ENCODE measurements at places on chromosomes 1 and 21. TPM values are rescaled to one million over a fixed set of nuclear protein-coding genes. Genes with fewer than 3 reads are reported as not detected.

The KRTAP21-2 gene
- total RNA-seq, result not detected

The C1orf105 gene
- total RNA-seq, result not detected

DNA sequence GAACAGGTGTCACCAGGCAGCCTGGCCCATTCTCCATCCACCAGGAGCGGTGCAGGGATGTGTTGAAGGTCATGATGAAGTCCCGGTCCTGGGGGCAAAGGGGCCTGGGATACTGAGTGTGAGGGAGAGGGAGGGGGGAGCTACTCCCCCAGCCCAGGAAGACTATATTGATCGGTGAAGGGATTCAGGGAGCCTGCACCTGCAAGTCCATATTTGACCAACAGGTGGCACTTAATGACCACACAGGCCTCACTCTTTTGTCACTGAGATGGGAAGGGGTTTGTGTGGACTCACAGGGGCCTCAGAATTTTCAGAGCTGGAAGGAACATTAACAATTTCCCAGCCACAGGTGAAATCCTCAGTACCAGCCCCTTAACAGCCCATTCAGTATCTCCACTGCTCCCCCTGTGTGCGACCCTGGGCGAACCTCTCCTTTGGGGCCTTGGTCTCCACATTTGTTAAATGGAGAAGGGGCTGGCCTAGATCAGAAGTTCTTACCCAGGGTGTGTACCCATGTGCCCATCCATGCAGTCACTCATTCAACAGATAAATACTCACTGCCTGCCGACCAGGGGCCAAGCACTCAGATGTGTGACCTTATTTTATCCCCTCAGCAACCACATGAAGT lies 55.6 kb downstream of the NKAIN1 start:
- DNase-seq, result peak; percentile 46

GRCh38 chr1:202152399-202152798 lies 7.9 kb upstream of the ARL8A start:
- no peak for DNase-seq

- no peak for DNase-seq
Measured at GRCh38 chr1:56081173-56081572, 498.2 kb downstream of the PLPP3 start.

Measured in endothelial cell of umbilical vein (primary cell).